Cardiac fibroblast (primary cell): ENCODE measurements at places on chromosomes 2 and 18.

- no peak for DNase-seq
These were observed 118.2 kb downstream of the SNTG2 start for GRCh38 chr2:1068822-1069221.

GRCh38 chr2:8543383-8544170, 138.3 kb upstream of the ID2 start:
- peak; percentile 73 for DNase-seq

- no peak for DNase-seq
These were observed 1033.2 kb upstream of the NXPH2 start for GRCh38 chr2:139813340-139813739.

GRCh38 chr2:128036748-128037607, 9.1 kb upstream of the SAP130 start:
- no peak for DNase-seq

- peak; percentile 75 for DNase-seq
These were observed 118.7 kb downstream of the KCTD1 start for GRCh38 chr18:26429535-26430226.

DNA sequence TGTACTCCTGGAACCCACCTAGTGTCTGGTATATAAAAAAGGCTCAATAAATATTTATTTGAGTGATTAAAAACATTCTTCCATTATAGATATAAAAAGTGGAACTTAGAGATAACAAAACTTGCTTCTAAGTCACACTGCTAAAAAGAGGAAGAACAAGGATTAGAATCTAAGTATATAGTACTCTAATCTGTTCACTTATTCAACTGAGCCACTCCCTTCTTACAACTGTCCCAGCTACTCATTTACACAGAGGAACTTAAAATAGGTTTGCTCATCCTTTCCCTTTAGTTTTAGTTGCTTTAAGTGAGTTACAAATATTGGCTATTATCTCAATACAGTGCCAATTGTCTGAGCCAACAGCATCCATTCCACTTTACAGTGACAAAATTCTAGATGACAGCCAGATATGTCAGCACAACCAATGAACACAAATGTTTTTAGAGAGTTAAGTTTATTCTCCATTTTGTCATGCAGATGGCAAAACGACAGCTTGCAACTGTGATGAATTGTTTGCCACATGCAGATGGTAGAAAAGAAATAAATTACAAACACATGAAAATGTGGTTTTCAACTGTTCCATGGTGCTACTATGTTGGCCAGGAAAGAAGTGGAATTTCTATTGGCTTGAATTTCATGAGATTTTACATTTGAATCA, 280.7 kb upstream of the ZC3H15 start:
- no peak for DNase-seq

GRCh38 chr18:37537868-37538525, 27.6 kb downstream of the CELF4 start:
- peak; percentile 60 for DNase-seq

GRCh38 chr2:175688243-175688642, 313.8 kb downstream of the LNPK start:
- DNase-seq: no peak

DNA sequence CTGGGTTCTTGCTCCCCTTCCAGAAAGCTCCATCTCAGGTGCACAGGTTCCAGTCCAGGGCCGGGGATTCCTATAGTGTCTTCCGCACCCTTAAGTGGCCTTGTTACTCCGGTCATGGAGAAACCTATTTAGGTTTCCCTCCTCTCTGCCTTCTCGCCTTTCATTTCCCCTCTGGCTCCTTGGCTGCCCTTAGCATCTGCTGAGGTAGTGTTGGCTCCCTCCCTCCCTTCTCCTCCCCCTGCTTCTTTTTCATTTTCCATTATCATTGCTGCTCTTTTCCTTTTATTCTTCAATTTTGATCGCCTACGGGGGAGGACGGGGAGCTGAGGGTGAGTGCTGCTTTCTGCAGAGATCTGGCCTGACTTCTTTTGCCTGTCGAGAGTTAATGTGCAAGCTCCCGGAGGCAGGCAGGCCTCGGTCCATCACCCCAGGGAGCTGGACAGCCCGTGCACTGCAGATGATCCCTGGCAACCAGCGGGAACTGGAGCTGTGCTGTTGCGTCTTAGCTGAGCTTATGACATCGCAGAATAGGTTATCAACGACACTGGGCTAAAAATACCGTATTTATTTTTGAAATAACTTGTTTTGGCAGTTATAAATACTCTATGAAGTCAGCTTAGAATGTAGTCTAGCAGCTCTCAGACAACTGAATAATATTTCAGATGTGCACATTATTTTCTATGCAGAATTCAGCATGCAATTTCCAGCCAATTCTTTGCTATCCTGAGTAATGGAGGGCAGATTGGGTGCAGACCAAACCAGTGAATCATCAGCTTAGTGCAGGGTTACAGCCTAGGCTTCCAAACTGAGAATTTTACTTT, 141.9 kb downstream of the SLC4A3 start:
- peak; percentile 4 for DNase-seq

- DNase-seq: no peak
These were observed 35.8 kb upstream of the MARCO start for GRCh38 chr2:118906186-118906585.

DNA sequence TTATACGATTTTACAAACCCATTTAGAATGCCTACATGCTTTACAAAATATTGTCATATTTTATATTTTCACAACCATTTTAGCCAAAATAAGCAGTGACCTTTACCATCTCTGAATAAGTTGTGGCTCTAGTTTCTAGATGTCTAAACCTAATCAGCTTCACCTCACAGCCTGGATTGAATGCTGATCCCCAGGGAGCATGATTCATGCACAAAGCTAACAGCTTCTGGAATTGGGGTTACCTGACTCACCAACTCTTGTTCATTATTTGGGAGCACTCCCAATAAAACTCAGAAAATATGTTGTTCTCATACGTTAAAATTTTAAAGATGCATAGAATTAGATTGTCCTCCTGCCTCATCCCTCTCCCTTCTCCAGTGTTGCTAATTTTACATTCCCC, 611.7 kb upstream of the NETO1 start:
- DNase-seq: peak; percentile 11
